ENCODE measurements at places on chromosomes 16 and 17.

DNA sequence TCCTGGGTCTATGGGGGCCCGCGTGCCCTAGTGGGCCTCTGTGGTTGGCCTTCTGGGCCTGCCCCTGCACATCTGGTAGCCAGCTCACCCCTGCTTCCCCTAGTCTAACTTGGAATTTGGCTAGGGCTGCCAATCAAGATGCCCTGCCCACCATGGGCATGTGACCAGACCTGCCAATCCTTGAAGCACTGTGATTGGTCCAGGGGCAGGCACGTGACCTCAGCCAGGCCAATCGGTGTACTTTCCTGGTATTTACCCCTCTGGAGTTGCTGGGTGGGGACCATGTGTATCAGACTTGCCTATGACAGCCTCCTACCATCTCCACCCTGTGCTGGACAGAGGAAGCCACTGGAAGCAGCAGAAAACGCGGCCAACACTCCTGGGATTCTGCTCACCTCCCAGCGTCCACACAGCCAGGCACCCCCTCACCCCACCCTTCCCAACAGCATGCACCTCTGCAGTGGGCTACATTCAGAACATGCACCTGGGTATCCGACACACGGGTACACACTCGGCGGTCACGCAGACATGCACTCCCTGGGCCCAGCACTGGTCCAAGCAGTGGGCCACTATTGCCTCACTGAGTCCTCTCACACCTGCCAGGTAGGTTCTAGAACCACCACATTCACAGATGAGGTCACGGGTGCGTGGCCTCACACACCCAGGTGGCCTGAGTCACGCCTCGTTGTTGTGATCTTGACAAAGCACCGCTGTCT lies 96.9 kb downstream of the RBFOX3 start:
- DNase-seq: no peak

- DNase-seq: no peak
Measured at GRCh38 chr16:57892447-57893096, 78.4 kb downstream of the CNGB1 start.

GRCh38 chr17:76725580-76726230 lies 701 bp downstream of the JMJD6 start:
- peak; percentile 74 for DNase-seq

- DNase-seq: no peak
Measured at GRCh38 chr17:74135391-74136167, 67.9 kb upstream of the RPL38 start.

DNA sequence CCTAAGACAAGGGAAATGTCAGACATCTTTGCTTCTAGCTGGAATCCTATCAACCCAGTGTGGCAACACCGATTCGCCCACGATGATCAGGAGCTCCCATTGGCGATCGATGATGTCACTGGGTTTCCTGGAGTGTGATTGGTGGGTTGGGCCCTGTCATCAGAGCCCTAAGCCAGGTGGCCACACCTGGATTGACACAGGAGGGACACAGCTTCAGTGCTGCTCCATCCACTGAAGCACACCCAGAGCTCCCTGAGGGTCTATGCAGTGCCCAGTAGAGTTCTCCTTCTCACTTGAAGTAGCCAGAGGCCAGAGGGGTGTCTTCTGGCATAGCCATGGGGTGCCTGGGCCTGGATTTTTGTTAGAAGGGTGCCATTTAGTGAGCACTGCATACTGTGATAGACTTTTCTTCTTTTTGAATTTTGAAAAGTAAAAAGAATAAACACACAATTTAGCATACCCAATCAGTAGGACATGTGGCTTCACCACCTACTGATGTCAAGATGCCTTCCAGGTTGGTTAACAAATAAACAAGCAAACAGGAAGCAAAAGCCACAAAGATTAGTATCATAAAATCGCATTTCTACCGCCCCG lies 77.6 kb downstream of the CMIP start:
- DNase-seq: peak; percentile 74

GRCh38 chr17:63140255-63140654 lies 174.2 kb downstream of the TANC2 start:
- peak; percentile 5 for DNase-seq

- no peak for DNase-seq
Measured at GRCh38 chr17:55722742-55723487, at the start of gene TMEM100. Gene TMEM100 (minus strand): TSS chr17:55722864. CDS start chr17:55721070, 1,794 bp downstream.

GRCh38 chr16:68093816-68094613 lies 8.8 kb downstream of the NFATC3 start:
- peak; percentile 59 for DNase-seq

GRCh38 chr16:78091419-78091818 lies 8.0 kb upstream of the WWOX start:
- DNase-seq: no peak

DNA sequence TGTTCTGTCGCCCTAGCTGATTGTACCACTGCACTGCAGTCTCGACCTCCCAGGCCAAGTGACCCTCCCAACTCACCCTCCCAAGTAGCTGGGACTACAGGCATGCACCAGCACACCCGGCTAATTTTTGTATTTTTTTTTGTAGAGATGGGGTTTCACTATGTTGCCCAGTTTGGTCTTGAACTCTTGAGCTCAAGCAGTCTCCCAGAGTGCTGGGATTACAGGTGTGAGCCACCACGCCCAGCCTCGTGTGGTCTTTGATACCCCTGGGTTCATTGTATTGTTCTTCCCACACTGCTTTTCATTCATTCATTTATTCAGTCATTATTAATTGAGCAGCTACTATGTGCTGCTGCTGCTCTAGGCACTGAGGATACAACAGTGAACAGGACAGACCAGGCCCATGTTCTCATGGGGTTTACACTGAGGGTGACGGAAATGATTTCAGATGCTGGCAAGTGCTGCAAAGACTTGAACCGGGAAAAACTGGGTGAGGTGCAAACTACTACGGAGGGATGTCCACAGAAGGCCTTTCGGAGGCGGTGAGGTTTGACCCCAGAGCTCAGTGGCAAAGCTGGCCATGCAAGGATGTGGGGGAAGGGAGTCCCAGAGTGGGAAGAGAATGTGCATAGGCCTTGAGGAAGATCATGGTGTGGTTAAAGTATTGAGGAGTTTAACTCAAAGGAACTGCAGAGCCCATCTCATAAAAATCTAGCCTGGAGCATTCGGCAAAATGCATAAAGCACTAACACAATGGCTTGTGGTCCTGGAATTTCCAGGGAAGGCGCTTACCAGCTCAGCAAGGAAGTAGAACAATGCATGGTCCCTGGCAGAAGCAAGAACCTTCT lies 10.9 kb downstream of the ABCC1 start:
- DNase-seq: peak; percentile 27

DNA sequence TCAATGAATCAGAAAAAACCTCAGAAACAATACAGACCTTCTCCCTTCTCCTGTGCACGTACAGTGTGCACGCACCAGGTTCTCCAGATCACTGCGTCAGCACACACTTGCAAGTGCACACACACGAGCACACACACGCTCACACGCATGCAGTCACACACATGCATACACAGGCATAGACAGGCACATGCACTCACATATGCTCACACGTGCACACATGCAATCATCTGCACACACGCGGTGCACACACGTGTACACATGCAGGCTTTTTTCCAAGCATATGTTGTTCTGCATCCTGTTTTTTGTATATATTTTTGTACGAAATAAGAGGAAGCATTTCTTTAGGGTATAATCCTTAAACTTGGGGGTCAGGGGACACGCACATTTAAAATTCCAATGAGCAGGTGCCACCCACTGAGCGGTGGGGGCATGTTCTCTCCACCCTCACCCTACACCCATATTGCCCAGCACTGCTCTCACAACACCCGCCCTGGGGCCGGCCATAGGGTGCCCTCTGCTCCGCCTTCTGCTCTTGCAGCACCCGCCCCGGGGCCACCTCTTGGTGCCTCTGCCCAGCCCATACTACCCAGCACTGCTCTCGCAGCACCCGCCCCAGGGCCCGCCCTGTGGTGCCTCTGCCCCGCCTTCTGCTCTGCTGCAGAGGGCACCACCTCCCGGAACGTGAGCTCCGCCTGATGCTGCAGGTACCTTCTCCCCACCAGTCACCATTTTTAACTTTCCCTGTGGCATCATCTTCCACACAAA lies 20.9 kb downstream of the KLHDC4 start:
- DNase-seq: no peak

GRCh38 chr16:70714581-70715054 lies 28.8 kb upstream of the MTSS2 start:
- no peak for DNase-seq

DNA sequence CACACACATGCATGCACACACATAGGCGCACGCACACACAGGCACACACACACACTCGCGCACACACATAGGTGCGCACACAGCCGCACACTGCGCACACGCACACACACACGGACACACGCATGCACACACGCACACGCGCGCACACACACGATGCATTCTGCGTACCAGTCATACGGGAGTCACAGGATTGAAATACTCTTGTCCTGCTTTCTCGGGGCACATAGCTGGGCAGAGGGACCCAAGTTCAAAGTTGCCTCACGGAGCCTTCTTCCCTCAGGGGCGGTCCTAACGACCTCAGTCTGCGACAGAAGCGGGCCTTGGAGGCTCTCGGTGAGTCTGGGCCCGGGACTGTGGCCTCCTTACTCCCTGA lies 56.0 kb downstream of the MRM1 start:
- no peak for DNase-seq

DNA sequence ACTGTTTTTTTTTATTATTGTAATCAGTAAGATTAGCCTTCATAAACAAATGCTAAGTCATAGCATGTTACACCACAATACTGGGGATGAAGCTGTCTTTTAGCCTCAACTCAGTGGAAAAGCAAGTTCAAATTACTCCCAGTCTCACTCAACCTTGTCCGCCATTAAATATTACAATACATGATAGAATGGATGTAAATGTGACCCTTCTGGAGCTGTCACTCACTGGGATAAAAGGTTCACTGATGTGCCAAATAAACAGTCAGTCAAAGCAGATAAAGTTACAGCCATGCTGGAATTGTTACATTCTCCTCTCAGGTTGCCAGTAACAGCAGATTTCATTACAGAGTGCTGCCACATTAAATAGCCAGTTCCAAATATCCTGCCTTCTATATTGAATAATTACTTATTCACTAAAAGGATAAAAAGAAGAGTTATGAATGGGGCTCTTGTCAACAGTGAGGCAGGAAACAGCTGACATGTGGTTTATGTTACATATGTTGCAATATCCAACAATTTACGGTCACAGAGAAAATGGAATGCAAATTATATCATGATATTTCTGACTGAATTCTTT lies 53.4 kb downstream of the BRIP1 start:
- no peak for DNase-seq

- no peak for DNase-seq
Measured at GRCh38 chr17:72117535-72118334, 3.1 kb upstream of the SOX9 start.

GRCh38 chr16:84410361-84411138 lies 42.2 kb downstream of the ATP2C2 start:
- DNase-seq: no peak

DNA sequence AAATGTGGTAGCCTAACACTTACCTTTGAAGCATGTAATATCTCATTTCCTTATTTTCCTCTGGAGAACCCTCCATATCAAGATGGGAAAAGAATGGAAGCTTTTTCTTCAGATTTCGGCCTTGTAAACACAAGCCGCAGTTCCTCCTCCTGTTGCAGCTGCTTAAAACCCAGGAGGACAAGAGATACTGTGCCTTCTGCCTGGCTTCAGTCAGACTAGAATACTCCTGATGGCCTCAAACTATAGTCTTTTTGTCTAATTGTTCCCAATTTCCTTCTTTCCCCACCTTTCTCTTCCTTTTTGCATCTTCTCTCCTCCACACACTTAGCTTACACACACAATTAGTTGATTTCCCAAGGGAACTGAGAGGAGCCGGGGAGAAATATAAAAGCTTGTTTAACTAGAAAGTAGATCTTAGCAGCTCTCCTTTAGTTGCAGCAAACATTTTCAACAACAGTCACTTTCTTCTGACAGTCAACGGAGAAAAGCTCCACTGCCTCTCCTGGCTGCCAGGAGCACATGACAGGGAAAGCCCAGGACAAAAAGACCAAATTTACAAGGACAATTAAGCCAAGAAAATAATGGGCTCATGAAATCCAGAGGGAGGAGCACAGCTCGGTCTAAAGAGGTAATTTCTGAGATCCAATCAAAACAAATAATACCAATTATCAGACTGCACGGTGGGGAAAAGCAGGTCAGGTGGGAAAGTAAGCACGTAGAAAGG lies 76.4 kb upstream of the C17orf78 start:
- no peak for DNase-seq

DNA sequence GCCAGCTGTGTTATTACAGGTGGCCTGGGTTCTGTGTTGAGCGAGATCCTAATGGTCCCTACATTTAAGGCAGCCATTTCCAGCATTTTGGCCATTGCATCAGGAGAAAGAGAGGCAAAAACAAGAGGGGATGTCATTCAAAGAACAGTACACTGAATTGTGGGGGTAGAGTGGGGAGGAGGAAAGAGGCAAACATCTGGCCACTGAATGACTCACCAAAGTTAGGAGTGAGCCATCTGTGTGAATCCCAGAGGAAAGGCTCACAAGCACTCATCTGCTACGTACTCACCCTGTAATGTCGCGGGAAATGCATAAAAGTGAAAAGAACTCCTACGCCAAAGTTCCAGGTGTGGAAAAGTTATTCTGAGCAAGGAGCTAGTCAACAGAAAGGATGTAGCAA lies 16.7 kb downstream of the KRABD2 start:
- no peak for DNase-seq

GRCh38 chr16:88694221-88695087 lies 8.1 kb upstream of the SNAI3 start:
- DNase-seq: no peak

DNA sequence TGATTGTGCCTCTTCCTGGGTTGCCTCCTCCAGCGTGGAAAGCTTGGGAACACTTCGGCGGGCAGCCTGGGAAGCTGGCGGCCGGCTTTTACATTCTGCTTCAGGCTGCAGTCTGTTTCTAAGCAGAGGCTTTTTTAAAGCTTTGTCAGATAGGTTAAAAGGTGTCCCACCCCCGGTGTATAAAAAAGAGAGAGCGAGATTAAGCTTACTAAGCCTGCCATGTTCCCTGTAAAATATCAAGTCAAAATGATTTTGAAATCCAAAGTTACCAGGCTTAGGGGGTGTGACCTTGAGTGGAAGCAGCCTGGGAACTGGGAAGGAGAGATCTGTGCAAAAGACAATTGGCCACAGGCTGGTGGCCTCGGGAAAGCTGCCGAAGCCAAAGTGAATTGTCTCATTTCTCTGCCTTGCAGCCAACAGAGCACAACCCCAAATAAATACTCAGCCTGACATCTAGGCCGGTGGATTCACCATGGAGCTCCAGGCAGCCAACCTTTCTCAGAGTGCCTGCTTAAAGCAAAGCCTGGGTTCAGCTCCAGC lies 254.5 kb downstream of the FTO start:
- DNase-seq: no peak

GRCh38 chr16:14399378-14400284 lies 230.4 kb downstream of the PARN start:
- DNase-seq: no peak

GRCh38 chr17:7216242-7217112 lies 3.2 kb downstream of the DLG4 start:
- DNase-seq: no peak

- DNase-seq: no peak
Measured at GRCh38 chr16:88883117-88883895, 16.8 kb upstream of the PABPN1L start.

GRCh38 chr17:39965017-39965699 lies 2.4 kb downstream of the GSDMA start:
- DNase-seq: no peak

All from CD4-positive, alpha-beta T cell treated with Interleukin-17A for 1 hour (primary cell).